ENCODE measurements at places on chromosomes 7 and 10.
A peak's percentile ranks its signal among the peaks of the same experiment; 100 is the strongest.

GRCh38 chr7:46943996-46944395, 637.9 kb downstream of the TNS3 start:
- H3K27me3 ChIP-seq = no peaks in the 10 kb centered on the region
- no peaks in the 10 kb centered on the region for H3K36me3 ChIP-seq
- no peaks in the 10 kb centered on the region for H3K4me1 ChIP-seq
- DNase-seq = no peak
- no peak overlapping the region for H3K4me3 ChIP-seq
- H3K27ac ChIP-seq = no peak overlapping the region

DNA sequence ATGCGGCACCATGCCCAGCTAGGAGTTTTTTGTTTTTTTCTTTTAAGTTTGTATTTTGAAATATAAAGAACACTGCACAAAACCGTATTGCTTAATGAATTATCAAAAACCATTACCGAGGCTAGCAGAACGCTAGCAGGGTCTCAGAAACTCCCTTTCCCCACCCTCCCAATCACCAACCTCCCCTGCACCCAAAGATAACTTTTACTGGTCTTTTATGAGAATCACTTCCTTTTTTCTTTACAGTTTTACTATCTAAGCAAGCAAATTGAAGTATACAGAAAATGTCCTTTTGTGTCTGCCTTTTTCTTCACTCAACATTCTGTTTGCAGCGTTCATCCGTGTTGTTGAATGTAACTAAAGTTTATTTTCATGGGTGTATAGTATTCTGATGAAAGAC, 13.4 kb downstream of the HIP1 start:
- DNase-seq = no peak
- H3K4me1 ChIP-seq = peaks cover 33% of the 10 kb centered on the region
- no peaks in the 10 kb centered on the region for H3K36me3 ChIP-seq
- no peak overlapping the region for H3K27ac ChIP-seq
- H3K27me3 ChIP-seq = no peaks in the 10 kb centered on the region
- H3K4me3 ChIP-seq = no peak overlapping the region

GRCh38 chr7:155884225-155885166, 72.2 kb upstream of the SHH start:
- peaks cover 2% of the 10 kb centered on the region for H3K27me3 ChIP-seq
- H3K4me3 ChIP-seq = no peak overlapping the region
- H3K36me3 ChIP-seq = no peaks in the 10 kb centered on the region
- no peak overlapping the region for H3K27ac ChIP-seq

DNA sequence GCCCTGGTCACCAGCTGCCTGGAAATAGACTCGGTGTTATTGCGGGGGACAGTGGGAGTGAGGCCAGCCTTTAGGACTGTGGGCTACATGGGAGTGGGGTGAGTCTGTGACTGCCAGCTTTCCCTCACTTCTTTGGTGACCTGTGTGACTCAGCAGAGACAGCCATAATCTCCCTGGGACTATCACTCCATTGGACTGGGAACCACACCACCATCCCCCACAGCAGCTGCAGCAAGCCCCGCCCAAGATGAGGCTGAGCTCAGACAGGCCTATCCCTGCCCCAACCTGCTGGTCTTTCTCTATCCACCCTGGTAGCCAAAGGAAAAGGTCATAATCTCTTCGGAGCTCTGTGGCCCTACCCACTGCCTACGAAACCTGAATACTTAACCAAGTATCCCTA, 263.2 kb downstream of the FZD1 start:
- no peaks in the 10 kb centered on the region for H3K4me1 ChIP-seq
- H3K36me3 ChIP-seq = no peaks in the 10 kb centered on the region
- no peak overlapping the region for H3K27ac ChIP-seq
- no peaks in the 10 kb centered on the region for H3K27me3 ChIP-seq
- no peak overlapping the region for H3K4me3 ChIP-seq

DNA sequence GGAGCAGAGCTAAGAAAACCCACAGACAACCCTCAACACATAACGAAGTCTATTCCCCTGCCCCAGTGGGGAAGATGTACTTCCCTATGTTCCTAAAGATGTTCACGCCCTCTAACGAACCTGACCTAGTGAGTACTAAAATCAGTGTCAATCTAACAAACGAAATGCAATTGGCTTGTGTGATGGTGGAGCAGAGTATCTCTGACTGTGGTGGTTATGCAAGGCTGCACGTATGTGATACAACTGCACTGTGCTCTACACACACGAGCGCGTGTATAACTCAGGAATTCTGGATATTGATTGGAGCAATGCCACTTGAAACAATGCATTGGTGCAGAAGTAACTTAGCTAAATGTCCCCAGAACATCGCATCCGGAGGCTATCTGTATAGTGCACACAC, 1.3 kb downstream of the ANKRD16 start:
- peaks cover 48% of the 10 kb centered on the region for H3K4me1 ChIP-seq
- no peak for DNase-seq
- H3K27ac ChIP-seq = peak overlapping the region; percentile 87
- no peaks in the 10 kb centered on the region for H3K27me3 ChIP-seq
- H3K4me3 ChIP-seq = peak overlapping the region; percentile 66
- H3K36me3 ChIP-seq = peaks cover 10% of the 10 kb centered on the region

- H3K27me3 ChIP-seq = no peaks in the 10 kb centered on the region
- H3K4me3 ChIP-seq = no peak overlapping the region
Measured at GRCh38 chr10:97647556-97647955, 7.1 kb downstream of the PI4K2A start.

DNA sequence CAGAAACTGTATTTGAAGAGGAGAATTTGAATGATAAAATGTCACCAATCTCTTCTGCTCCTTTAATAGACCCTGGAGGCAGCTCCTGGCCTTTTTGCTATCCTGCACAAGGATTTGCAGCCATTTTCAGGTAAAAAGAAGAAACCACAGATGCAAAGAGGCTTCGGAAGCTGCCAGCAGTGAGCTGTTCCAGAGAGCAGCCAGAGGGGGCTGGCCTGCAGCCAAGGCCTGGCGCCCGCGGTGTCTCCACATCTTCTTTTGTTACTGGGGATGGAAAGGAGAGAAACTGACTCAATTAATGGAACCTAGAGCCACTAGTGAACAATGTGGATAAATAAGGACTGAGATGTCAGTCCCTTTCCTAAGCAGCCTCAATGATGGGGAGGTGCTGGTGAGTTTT, 23.9 kb upstream of the GPR26 start:
- no peaks in the 10 kb centered on the region for H3K36me3 ChIP-seq
- H3K4me1 ChIP-seq = no peaks in the 10 kb centered on the region
- peaks cover 21% of the 10 kb centered on the region for H3K27me3 ChIP-seq

GRCh38 chr7:30430276-30430675, 48.3 kb downstream of the NOD1 start:
- peaks cover 97% of the 10 kb centered on the region for H3K36me3 ChIP-seq
- H3K4me3 ChIP-seq = no peak overlapping the region
- no peak overlapping the region for H3K27ac ChIP-seq
- DNase-seq = no peak

GRCh38 chr10:67239864-67240497, 314.1 kb downstream of the LRRTM3 start:
- H3K27ac ChIP-seq = no peak overlapping the region
- no peaks in the 10 kb centered on the region for H3K4me1 ChIP-seq
- H3K27me3 ChIP-seq = no peaks in the 10 kb centered on the region
- H3K4me3 ChIP-seq = no peak overlapping the region
- DNase-seq = no peak

GRCh38 chr10:88881922-88882645, 2.0 kb downstream of the STAMBPL1 start:
- DNase-seq = no peak
- peak overlapping the region; percentile 92 for H3K27ac ChIP-seq
- H3K36me3 ChIP-seq = no peaks in the 10 kb centered on the region
- peak overlapping the region; percentile 81 for H3K4me3 ChIP-seq
- H3K4me1 ChIP-seq = peaks cover 8% of the 10 kb centered on the region

DNA sequence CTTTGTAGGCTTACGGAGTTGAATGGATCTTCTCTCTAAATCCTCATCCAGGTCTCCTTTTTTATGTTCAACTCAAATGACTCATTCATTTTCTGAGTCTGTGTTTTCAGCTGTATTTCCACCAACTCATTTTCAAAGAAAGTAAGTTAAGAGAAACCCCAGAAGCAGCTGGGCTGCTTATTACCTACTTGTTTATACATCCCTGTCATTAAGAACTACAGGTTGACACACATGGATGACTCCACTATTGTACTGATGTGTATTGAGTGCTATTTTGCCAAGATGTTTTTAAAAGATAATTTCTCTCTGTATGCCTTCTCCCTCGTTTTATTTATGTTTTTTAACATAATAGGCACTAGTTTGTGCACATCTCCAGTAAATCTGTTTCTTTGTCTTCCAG, 41.9 kb downstream of the DGKI start:
- H3K4me1 ChIP-seq = no peaks in the 10 kb centered on the region
- no peaks in the 10 kb centered on the region for H3K36me3 ChIP-seq
- no peak overlapping the region for H3K4me3 ChIP-seq
- no peaks in the 10 kb centered on the region for H3K27me3 ChIP-seq
- H3K27ac ChIP-seq = no peak overlapping the region
- DNase-seq = no peak

GRCh38 chr10:29839826-29840515, 205.2 kb upstream of the SVIL start:
- no peak overlapping the region for H3K27ac ChIP-seq
- H3K36me3 ChIP-seq = no peaks in the 10 kb centered on the region
- no peak overlapping the region for H3K4me3 ChIP-seq
- DNase-seq = no peak

DNA sequence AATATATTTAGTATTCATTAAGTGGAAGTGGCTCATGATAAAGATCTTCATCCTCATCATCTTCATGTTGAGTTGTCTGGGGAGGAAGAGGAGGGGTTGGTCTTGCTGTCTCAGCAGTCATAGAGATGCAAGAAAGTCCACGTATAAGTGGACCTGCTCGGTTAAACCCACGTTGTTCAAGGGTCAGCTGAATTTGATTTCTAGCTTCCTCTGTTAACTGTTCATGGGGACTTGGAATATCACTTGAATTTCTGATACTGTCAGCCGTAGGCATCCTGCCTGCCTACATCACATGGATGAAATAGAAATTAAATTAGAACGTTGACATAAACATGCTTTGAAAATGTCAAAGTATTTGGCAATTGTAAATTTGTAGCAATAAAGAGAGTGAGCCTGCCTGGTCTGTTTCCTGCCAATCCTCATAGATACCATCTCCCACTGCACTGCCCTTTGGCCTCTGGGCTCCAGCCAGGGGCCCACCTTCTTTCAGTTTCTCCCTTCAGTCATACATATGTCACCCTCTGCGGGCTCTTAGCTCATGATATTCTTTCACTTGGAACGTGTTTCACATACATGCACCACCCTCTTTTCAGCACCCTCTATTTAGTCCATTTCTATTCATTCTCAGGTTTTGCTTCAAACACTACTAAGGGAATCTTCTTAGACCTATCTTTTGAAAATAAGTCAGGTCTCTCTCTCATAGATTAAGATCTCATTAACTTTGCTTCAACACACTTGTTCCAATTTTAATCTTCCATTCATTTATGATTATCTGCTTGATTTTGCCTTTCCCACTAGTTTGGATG, 376.3 kb downstream of the IPMK start:
- no peaks in the 10 kb centered on the region for H3K27me3 ChIP-seq
- no peak overlapping the region for H3K4me3 ChIP-seq
- no peak for DNase-seq
- no peaks in the 10 kb centered on the region for H3K36me3 ChIP-seq
- no peaks in the 10 kb centered on the region for H3K4me1 ChIP-seq

DNA sequence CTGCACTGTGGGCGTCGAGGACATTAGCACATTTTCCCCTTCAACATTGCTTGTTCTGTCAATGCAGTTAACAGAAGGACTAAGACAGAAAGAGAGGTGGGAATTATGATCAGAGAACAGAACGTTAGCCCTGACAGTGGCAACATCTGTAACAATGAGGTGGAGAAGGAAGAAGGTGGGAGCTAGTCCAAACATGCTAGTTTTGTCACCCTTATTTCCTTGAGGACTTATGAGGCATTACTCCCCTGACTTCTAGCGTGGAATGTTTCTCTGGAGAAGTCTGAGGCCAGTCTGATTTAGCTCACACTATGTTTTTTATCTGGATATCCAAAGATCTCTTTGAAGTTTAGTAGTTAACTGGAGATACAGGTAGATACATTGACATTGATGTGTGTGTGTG, 73.4 kb downstream of the ZMYND11 start:
- peaks cover 23% of the 10 kb centered on the region for H3K36me3 ChIP-seq
- H3K4me3 ChIP-seq = no peak overlapping the region
- no peak for DNase-seq
- H3K27ac ChIP-seq = no peak overlapping the region
- no peaks in the 10 kb centered on the region for H3K27me3 ChIP-seq

GRCh38 chr7:43117095-43117494, 4.6 kb downstream of the HECW1 start:
- H3K27ac ChIP-seq = no peak overlapping the region
- DNase-seq = no peak
- peaks cover 19% of the 10 kb centered on the region for H3K4me1 ChIP-seq
- H3K4me3 ChIP-seq = no peak overlapping the region
- no peaks in the 10 kb centered on the region for H3K36me3 ChIP-seq
- H3K27me3 ChIP-seq = peaks cover 98% of the 10 kb centered on the region

DNA sequence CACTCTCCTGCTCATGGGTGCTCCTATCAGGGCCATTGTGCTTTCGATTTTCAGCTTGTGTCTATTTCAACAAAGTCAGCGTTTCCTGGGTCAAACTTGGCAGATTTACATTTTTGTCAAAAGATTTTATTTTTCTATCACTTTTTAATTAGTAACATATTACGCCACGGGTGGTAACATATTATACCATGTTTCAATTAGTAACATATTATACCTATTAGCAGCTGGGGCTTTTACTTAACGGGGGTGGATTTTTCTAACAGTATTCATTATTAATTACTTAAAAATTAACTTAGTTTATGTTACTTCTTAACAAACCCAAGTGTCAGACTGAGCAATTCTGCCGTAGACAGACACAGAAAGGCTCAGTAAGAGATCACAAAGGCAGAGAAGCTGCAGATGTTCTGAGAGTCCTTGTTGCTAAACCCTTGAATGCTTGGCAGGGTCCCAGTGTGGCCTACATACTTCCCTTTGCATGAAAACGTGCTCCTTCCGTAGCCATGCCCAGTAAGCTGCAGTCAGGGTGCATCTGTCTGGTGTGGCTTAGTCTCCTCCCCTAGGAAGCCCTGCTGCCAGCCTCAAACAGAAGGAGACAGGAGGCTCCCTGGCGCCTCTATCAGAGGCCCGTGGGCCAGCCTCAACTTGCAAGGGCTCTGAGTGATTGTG, 263.1 kb upstream of the CXCL12 start:
- no peaks in the 10 kb centered on the region for H3K27me3 ChIP-seq
- H3K4me3 ChIP-seq = no peak overlapping the region
- no peaks in the 10 kb centered on the region for H3K36me3 ChIP-seq
- no peak overlapping the region for H3K27ac ChIP-seq

GRCh38 chr7:108178398-108178797, 48.2 kb upstream of the LAMB4 start:
- no peaks in the 10 kb centered on the region for H3K27me3 ChIP-seq
- no peaks in the 10 kb centered on the region for H3K4me1 ChIP-seq
- H3K27ac ChIP-seq = no peak overlapping the region
- H3K4me3 ChIP-seq = no peak overlapping the region
- no peaks in the 10 kb centered on the region for H3K36me3 ChIP-seq

DNA sequence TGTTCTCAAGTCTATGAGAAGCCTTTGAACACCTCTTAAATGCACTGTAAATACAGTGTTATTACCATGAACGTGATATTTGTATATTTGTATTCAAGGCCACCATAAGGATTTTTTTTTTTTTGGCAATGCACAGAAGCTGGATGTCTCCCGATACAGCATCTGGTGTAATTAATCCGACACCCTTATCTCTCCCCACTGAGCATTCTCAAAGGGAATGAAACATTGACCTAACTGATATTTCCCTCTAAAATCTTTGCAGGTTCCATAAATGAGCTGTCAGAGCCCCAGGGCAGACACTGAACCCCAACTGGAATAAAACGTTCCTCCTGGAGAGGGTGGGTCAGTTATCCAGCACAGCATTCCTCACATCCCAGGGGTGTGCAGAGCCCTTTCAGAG, 316.6 kb downstream of the PAXIP1 start:
- no peaks in the 10 kb centered on the region for H3K4me1 ChIP-seq
- H3K27ac ChIP-seq = no peak overlapping the region
- H3K27me3 ChIP-seq = no peaks in the 10 kb centered on the region
- DNase-seq = no peak
- no peak overlapping the region for H3K4me3 ChIP-seq
